NCI-H2171 treated with DMSO at 0.1 percent for 48 hours (cell line): ENCODE measurements at places on chromosomes 13 and 19.

DNA sequence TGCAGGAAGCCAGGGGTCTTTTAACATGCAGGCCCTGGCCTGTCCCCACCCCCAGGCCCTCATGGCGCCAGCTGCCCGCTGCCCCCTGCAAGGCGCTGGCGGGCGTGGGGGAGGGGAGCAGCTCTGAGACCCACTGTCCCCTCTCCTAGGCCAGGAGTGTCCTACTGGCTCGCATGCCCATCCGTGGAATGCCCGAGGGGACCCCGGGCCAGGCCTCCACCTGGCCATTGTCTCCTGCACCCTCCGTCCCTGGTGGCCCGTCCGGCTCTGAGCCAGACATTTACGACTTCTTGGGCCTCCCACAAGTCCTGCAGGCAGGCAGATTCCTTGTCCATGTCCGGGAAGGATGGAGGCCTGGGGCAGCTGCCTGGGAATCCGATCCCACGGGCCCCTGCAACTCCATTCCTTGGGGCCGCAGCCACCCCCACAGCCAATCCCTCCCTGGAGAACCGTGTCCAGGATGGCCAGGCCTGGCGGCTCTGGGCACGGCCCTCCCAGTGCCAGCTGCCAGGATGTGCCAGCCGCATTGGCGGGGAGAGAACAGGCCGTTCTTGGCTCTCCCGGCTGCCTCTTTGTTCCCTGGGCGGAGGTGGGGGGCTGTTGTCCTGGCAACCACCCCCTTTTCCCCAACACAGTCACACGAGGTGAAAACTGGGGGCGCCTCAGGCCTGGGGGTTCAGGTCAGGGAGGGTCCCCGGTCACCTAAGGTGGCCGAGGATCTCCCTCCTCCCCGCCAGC is 10.5 kb upstream of the PLIN3 start:
- DNase-seq: no peak

- no peak for DNase-seq
These were observed 1299.2 kb upstream of the SPRY2 start for GRCh38 chr13:81639984-81640582.

DNA sequence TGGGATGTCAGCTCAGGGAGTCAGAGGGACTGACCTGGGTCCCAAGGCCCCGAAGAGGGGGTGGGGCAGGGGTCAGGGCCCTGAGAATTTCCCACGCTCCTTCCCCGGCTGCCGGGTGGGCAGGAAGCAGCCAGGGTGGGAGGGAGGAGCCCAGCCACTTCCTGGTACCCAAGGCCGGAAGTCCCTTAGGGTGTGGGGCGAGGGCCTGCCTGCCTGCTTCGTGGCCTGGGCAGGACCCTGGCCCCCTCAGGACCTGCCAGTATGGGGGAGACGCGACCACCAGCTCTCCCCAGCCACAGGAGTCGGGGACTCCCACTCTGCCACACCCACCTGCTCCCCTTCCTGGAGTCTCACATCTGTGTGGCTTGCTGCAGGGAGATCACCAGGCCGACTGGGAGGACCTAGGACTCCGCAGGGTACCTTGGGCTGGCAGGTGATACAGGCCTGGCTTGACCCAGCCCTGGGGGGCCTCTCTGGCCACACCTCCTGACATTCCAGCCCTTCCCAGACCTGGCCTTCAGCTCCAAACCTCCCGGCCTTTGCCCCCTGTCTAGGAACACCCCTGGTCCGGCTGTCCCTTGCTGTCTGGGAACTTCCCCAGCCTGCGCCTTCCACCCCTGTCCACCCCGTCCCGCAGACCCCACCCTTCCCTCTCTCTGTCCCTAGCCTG is 9.8 kb upstream of the CIRBP start:
- DNase-seq: no peak

GRCh38 chr13:90835826-90836225 is 511.7 kb upstream of the MIR17HG start:
- DNase-seq: no peak

GRCh38 chr13:49044836-49045235 is 69.1 kb downstream of the FNDC3A start:
- no peak for DNase-seq

GRCh38 chr13:75725736-75726135 is 89.6 kb downstream of the LMO7 start:
- DNase-seq: no peak

GRCh38 chr13:99995589-99996380 is 14.2 kb downstream of the ZIC2 start:
- DNase-seq: no peak

DNA sequence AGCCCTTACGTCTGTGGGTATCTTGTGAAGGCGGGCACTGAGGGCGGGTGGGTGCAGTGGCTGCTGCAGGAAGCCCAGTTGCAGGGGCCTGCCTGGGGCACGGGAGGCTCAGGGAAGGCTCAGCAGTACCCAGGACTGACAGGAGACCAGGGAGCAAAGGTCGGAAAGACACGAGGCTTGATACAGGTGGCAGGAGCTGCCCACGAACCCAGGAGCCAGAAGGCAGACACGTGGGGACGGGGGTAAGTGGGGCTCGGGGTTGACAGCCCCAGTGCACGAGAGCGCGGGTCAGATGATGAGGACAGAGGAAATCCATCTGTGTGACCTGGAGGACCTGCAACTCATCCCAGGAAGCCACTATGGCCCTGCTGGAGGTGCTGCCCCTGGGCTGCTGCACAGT is 25.3 kb downstream of the ELAVL1 start:
- no peak for DNase-seq

- no peak for DNase-seq
These were observed 2.8 kb upstream of the PSPN start for GRCh38 chr19:6378486-6378885.

GRCh38 chr13:44160591-44161191 is 212.9 kb upstream of the SERP2 start:
- DNase-seq: no peak

DNA sequence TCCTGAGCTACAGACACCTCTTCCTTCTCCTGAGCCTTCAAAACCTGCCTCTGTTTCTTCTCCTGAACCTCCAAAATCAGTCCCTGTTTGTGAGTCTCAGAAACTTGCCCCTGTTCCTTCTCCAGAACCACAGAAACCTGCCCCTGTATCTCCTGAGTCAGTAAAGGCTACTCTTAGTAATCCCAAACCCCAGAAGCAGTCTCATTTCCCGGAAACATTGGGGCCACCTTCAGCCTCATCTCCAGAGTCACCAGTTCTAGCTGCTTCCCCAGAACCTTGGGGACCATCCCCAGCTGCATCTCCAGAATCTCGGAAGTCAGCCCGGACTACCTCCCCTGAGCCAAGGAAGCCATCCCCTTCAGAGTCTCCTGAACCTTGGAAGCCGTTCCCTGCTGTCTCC is 10.0 kb downstream of the CHAMP1 start:
- DNase-seq: no peak

DNA sequence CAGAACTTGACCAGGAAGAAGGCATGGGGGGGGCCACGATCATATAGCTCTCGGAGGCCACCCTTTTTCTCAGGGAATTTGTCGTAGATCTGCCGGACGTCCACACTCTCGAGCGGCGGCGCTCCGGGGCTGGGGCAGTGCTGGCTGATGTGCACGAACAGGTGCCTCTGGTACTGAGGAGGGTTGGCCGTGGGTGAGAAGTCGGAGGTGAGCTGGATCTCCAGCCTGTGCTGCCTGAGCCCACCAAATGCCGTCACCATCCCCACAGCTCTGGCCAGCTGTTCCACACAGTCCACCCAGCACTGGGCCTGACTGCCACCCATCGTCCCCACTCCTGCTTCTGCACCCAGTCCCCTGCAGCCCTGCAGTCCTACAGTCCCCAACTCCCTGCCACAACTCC is 12.0 kb downstream of the CD37 start:
- DNase-seq: no peak

DNA sequence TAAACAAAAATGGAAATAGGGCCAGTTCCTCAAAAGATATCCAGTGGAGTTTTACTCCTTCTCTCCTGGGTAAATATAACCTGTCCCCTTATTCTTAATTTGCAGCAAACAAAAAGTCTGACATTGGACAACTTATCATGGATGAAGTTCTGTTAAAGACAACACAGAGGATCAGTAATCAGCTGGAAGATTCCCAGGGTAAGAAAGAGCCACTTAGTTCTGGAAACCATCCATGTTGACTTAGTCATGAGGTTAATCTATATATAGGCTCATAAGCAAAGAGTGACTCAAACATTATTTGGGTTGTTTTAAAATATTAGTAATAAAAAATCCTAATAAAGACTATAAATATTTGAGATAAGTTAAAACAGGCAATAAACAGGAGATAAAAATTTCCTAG is 40.5 kb upstream of the EBPL start:
- DNase-seq: no peak

- no peak for DNase-seq
These were observed 289.1 kb downstream of the NDFIP2 start for GRCh38 chr13:79770056-79770455.

DNA sequence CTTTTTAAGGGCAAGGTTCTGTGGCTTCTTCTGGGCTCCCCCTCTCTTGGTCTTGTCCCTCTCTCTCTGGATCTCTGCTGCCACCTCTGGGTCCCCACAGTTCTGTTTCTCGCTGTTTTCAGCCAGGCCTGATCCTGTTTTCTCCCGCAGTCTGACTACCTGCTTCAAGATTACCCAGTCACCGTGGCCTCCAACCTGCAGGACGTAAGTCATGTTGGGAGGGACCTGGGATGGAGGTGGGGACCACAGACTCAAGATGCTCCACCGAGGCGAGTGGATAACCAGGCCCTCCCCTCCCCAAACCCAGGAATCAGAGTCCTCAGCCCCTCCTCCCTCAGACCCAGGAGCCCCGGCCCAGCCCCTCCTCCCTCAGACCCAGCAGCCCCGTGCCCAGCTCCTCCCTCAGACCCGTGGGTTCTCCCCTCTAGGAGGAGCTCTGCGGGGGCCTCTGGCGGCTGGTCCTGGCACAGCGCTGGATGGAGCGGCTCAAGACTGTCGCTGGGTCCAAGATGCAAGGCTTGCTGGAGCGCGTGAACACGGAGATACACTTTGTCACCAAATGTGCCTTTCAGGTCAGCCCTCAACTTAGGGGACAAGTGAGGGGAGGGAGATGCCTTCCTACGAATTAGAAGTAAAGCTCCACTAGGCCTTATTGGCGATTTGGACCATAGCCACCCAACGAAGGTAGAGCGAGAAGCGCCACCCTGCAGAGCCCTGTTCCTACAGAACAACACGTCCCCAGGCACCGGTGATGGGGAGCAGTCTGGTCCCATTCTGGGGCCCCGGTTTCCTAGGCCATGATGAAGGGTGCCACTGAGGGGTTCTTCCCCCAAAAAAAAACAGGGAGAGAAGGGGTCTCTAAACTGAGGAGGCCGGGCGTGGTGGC is 2.2 kb downstream of the FLT3LG start:
- no peak for DNase-seq

DNA sequence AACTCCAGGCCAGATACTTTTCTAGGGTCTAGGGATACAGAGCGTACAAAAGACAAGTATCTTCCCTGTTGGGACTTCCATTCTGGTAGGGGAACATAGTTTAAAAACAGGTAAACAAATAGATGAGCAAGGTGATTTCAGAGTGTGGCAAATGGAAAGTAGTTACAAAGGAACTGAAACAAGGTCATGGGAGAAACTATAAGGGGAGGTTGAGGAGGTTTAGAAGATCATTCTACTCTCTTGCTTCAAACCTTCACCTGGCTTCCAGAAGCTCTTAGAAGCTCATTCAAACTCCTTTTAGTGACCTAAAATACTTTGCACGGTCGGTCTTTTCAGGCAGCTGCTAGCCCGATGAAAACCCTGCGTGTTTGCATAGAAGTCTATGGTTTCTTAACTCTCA is 9.1 kb downstream of the FFAR2 start:
- no peak for DNase-seq

- no peak for DNase-seq
These were observed 694 bp downstream of the CLN5 start for GRCh38 chr13:76992548-76993001.

- DNase-seq: no peak
These were observed 7.6 kb downstream of the AKT2 start for GRCh38 chr19:40277356-40278059.

DNA sequence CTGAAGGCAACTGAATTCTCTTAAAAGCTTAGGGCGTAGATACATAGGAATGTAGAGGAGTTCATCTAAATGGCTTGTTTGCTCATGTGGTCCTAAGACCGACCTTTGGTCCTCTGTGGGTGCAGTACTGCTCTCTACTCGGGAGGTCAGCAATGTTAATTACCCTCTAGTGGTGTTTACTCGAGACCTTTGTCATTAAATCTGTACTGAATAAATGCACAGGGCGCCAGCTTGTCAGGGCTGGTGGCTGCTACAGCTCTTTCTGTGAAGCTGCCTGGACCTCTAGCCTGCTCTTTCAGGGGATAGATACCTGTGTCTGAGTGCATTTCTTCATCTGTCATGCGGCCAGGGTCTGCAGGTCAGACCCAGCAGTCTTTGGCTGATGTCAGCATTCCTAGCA is 29.2 kb upstream of the MPHOSPH8 start:
- no peak for DNase-seq
